ENCODE measurements at places on chromosomes 7 and 10.

DNA sequence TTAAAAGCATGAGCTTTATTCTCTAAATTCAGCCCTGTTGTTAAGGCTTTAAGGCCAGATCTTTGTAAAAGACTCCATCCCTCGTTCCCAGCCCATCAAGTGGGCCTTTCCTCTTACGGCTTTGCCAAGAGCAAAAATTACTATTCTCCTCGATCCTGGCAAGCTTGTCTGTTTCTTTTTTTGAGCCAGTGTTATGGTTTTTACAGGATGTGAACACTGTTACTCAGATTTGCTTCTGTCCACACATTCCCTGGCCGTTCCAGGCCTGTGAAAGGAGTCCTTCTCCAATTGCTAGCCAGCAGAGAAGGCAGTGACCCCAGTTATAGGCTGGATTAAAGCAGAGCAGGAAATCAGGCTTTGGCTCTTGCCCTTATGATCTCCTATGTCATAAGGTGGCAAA, 47.0 kb upstream of the EPC1 start:
- DNase-seq: no peak

DNA sequence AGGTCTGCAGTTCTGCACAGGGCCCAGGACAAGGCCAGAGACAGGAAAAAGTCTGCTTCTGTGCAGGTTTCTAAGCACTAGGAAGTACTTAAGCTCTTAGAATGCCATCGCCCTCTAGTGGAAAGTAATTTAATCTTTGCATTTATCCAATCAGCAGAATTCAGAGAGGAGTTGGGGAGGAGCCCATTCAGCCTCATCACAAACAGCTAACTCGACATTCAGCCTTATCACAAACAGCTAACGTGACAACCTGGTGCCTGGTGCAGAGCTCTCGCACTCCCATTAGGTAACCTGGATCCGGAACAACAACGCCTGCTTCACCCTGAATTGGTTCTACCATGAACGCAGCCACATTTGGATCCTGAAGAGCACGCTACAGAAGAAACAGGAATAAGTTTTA, 15.2 kb downstream of the OAT start:
- DNase-seq: peak; percentile 20

DNA sequence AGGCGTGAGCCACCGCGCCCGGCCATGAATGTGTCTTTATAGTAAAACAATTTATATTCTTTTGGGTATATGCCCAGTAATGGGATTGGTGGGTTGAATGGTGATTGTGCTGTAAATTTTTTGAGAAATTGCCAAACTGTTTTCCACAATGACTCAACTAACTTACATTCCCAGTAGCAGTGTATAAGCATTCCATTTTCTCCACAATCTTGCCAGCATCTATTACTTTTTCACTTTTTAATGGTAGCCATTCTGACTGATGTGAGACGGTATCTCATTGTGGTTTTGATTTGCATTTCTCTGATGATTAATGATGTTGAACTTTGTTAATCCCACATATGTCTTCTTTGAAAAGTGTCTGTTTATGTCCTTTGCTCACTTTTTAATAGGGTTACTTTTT, 1187.9 kb downstream of the XPNPEP1 start:
- no peak for DNase-seq

GRCh38 chr10:1180071-1180730, 124.0 kb downstream of the WDR37 start:
- DNase-seq: no peak

- DNase-seq: no peak
Observed at GRCh38 chr7:33137103-33137502, 7.7 kb downstream of the BBS9 start.

DNA sequence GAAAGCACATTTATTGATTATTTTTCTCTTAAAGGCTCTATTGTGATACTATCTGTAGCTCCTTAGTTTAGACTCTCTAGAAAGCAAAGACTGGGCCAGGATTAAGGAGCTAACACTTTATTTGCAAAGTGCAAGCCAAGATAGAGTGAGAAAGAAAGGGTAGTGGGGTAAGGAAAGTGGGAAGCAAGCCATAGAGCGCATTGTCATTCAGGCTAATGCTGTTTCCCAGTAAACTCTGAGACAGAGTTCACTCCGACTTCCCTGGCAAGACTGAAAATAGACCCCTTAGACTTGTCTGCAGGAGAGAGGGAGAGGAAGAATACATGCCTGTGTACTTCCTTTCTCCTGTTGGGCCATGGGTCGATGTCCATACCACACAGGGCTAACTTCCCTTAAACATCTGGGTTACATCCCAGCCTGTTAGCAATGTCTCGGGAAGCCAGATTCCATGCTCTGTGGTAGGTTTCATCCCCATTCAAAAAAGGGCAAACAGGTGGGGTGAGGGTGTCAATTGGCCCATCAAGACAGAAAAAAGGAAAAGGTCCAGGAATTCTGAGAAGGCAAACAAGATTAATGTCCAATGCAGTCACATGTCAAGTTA, 875.8 kb upstream of the CELF2 start:
- no peak for DNase-seq

GRCh38 chr7:108071551-108071950, 58.6 kb downstream of the LAMB4 start:
- no peak for DNase-seq

GRCh38 chr10:3480281-3480989, 304.6 kb downstream of the KLF6 start:
- no peak for DNase-seq

DNA sequence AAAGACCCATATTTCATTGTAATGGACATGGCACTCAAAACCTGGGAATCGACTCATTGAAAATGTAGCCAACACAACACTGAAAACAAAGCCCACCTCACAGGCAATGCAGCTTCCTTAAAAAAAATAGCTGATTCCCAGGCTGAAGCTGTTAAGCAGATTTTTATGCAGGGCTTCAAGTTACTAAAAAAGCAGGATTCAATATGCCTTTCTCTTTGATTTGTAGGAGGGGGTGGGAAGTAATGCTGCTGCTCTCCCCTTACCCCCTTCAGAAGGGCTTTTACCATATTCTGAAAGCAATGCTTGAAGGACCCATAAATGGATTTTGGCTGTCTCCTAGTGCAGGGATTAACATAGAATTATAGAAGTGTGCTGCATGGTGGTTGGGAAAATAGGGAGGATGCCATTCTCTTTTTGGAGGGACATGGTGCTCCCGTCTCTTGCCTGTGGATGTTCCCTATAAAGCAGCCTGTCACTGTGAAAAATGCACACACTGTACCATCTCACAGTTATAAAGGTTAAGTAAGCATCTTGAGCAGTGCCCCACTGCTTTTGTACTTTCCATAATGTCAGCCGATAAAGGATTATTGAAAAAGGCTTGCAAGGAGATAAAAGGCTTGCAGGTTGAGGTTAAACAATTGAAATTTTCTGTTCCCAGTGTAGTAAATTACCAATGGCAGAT, 262.8 kb downstream of the AUTS2 start:
- peak; percentile 59 for DNase-seq

- no peak for DNase-seq
Observed at GRCh38 chr7:35038354-35038753, 1.1 kb upstream of the DPY19L1 start.

GRCh38 chr7:1431226-1431625, 28.0 kb downstream of the MICALL2 start:
- no peak for DNase-seq

GRCh38 chr10:1893941-1894340, 156.6 kb upstream of the ADARB2 start:
- no peak for DNase-seq

GRCh38 chr7:110767550-110768110, 323.3 kb upstream of the LRRN3 start:
- DNase-seq: no peak

DNA sequence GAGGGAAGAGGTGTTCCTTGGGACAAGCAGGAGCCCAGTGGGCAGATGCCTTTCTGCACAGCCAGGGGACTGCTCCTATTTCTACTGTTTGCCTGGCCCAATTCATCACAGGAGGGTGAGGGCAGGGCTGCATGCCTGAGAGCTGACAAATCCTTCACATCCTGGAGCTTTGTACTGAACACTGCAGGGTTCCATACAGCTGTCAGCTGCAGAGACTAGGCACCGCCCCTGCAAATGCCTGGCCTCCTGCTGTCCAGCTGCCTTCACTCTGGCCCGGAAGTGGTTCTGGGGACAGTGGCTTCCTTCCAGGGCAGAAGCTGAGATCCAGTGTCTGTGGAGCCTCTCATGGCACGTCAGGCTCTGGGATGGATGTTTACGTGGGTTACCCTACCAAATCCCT, 470.7 kb downstream of the DNAJB6 start:
- no peak for DNase-seq

DNA sequence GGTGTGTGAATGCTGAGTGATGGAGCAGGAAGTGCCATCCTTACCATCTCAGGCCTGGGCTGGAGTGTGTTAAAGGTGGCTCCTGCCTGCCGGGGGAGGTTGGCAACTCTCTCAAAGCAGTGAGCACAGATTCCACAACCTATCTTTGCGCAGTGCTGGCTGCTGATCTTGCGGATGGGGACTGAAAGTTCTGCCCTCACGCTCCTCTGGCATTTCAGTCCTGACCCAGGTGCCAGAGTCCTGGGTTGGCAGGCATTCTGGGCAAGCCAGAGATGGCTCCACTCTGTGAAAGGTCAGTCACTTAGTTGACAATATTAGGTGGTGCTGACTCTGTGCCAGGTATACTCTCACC, 315.5 kb downstream of the RPS24 start:
- DNase-seq: no peak

Data from prostate gland (tissue), 2 donors.